Inflammatory macrophage treated with lipopolysaccharide for 1 hour (primary cell): ENCODE measurements at places on chromosomes 7 and 10.

GRCh38 chr7:43648473-43649406 is 65.8 kb downstream of the STK17A start:
- DNase-seq, result no peak

- no peak for DNase-seq
These were observed 60.6 kb downstream of the CUX1 start for GRCh38 chr7:101877882-101878591.

DNA sequence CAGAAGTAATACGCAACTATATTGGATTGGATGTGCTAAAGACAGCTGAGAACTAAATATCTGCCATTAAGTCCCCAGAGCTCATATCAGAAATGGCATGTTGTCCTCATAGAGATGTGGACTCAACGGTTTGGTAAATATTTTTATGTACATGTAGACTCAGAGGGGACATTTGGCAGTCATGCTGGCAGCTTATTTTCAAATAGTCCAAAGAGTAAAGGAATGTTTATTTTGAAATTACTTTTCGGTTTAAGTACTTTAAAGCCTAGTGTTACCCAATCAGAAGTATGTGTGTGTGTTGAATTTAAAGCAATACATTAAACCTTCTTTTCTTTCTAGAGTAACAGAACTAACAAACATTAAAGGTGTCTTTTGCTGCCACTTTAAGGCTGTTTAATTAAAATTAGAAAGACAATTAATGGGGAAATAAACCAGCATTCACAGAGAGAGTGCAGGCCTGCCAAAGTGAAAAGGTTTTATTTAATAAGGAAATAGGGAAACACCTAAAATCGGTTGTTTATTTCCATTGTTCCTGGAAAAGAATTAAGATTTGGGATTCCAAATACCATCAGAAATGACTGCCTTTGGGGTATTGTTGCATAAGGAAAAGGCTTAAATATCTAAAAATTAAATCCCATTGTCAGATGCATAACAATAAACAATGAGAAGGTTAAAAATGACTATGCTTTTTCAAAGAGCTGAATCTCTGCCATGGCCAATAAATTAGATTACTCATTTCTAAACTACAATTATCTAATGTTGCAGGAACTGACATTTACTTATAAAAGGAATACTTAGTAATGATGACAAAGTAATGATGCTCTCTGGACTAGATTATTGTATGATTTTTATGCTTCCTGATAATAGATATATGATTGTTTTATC is 113.4 kb upstream of the AHR start:
- DNase-seq, result no peak

DNA sequence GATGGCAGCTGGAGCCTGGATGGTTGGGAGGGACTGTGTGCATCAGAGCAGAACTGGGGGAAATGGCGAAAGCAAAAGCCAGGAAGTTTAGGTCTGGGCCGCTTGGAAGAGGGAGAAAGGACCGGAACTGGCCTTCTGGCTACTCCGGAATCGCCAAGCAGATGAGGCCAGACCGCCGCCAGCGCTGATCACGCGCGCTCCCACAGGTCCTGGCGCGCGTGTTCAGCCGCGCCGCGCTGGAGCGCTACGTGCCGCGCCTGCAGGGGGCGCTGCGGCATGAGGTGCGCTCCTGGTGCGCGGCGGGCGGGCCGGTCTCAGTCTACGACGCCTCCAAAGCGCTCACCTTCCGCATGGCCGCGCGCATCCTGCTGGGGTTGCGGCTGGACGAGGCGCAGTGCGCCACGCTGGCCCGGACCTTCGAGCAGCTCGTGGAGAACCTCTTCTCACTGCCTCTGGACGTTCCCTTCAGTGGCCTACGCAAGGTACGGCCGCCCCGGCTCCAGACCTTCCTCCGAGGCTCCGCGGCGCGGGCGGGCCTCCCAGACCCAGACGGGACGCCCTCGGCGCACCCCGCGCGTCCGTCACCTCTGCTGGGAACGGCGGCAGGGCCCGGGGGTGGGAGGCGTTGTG is 2.0 kb downstream of the CYP26C1 start:
- DNase-seq, result no peak

- DNase-seq, result no peak
These were observed 154.6 kb upstream of the NRBF2 start for GRCh38 chr10:62978482-62978881.

DNA sequence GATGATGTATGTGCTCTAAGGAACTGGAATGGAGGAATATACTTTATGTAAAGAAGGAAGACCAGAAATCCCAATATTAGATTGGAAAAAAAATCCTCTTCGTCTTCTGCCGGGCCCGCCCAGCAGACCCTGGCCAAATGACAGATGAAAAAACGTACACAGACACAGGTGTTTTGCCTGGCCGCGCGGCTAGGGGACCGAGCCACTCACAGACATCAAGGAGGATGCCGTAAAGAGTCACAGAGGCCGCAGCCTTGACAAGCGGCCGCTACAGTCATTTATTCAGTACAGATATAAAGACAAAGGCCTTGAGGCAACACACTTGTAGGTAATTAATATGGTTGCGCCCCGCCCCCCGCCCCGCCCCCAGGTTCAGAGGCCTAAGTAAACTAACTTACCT is 594.1 kb downstream of the GRM8 start:
- no peak for DNase-seq
